Daoy (cell line): ENCODE measurements at places on chromosomes 1 and 21. TPM values are rescaled to one million over a fixed set of nuclear protein-coding genes. Genes with fewer than 3 reads are reported as not detected.

- DNase-seq = no peak
Measured at GRCh38 chr1:151362308-151363155, 10.0 kb downstream of the SELENBP1 start.

Gene EDN2
- 0.40 TPM in 1 of 2 replicates, not detected in the other for total RNA-seq

Gene TTC22
- total RNA-seq = not detected in 2 replicates

DNA sequence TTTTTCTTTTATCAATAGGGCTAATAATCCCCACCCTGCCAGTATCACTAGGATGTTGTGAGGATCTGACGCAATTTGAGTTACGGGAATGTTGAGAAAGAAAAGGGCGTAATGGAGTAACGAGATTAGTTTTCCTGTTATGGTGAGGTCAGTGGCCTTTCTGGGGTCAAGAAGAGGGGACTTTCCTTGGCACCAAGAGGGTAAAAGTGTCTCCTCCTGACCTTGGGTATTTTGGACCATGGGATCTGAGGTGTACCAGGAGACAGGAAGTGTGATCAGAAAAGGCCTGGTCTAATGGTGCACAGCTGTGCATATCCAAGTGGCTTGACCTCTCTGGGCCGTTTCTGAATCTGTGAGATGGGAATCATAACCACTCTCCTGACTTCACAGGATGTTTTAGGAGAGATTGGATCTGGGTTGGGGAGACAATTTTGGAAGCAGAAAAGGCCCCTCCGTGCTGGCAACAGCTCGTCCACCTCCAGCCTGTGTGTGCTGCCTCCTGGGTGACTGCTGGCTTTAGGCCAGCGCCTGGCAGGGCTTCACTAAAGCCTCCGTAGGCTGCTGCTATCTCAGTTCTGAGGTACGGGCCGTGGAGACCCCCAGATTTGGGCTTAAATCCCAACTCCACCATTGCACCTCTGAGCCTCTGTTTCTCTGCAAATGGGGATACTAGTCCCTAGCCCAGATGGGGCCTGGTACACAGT is 37.1 kb downstream of the ALPL start:
- no peak for DNase-seq

DNA sequence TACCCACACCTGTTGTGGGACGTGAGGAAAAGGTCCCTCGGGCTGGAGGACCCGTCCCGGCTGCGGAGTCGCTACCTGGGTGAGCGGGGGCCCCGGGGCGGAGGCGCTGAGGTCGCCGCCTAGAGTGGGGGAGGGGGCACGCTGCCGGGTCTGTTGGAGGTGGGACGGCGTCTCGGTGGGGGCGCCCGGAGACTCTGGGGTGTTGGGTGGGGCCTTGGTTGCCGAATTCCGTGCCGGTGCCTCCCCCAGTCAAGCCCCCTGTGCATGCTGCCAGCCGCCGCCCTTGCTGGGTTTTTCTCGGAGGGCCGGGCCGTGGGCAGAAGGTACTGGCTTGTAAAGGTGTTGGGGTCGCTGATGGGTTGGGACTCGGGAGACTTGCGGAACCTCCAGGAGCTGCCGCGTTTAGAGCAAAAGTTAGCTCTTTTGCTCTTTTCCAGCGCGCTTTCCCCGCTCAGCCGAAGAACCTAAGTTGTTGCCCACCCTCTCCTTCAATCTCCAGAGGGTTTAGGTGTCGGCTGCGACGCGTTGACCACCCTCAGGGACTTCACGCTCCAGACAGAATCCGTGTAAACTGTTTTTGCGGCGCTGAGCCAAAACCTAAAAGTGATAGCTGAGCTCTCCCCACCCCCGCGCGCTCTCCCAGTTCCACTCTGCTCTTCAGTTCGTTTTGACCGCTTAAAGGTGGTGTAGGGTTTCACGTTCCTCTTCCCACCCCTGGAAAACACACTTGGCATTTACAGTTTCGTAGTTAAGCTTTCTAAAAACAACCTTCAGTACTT is at the start of gene MPC2:
Gene MPC2, minus strand, starts transcription at position 143 of the 779 bp plus-strand sequence. CDS start 1,231 bp downstream, outside the sequence.
- peak; percentile 74 for DNase-seq

Gene TCP10L
- total RNA-seq = 2.9 TPM in 1 of 2 replicates, not detected in the other

DNA sequence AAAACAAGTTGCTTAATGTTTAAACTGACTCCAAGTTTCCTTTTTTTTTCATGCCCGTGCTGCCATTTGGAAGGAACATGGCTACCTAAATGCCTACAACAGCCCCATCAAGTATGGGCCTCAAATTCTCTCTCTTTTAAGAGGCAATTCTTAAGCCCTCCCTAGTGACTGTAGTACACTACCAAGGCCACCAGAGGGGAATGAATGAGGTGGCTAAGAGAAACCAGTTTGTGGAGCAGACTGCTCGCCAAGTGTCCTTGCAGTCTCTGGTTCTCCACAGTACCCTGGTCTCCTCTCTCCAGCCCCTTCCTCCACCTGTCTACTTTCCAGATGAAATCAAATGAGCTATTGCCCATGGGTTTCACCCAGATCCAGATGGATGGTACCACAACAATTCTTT is 1809.6 kb downstream of the BRINP3 start:
- no peak for DNase-seq

Gene C8B
- not detected in 2 replicates for total RNA-seq

Gene ZNF697
- total RNA-seq = 16.6 and 18.1 TPM in 2 replicates

Gene CACHD1
- 5.3 and 7.1 TPM in 2 replicates for total RNA-seq

DNA sequence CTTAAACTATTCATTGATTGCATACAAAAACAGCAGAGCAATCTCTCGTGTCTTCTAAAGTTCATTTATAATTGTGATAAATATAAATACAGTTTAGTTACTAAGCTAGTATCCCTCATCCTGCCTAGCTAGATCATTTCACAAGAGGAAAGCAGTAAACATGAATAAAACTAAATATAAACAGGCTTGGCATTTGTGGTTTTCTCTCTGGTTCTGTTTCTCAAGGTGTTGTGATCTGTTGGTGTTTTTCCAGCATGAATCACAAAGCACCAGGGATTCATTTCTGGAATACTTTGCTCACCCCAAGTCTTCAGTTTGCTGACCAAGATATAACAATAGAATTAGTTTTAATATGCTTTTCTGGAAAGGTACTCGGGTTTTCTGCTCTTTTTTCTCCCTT is 32.7 kb upstream of the GLIS1 start:
- DNase-seq = no peak

DNA sequence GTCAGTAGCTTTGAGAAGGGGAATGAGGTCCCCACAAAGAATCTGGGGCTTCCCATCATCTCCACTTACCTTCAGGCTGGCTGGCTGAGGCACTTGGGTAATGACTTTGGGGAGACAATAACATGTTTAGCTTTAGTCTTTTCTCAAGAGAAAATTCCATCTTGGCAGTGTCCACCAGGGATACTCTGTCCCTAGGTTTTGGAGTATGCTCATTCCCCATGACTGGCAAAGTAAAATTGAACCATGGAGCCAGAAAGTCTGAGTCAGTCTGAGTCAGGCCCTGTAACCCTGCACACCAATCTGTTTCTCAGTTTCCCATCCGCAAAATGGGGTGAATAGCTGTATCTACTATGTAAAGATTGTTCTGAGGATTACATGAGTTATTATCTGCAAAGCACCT is 28.2 kb downstream of the RUNX1 start:
- peak; percentile 58 for DNase-seq

Gene HCN3
- total RNA-seq = 0.11 and 0.65 TPM in 2 replicates

- DNase-seq = no peak
Measured at GRCh38 chr1:175127565-175127964, 59.9 kb downstream of the TNN start.

Gene IVL
- 0.06 TPM in 1 of 2 replicates, not detected in the other for total RNA-seq

Gene PRKAA2
- 6.2 and 7.5 TPM in 2 replicates for total RNA-seq
